Effector CD4-positive, alpha-beta T cell (primary cell): ENCODE measurements at places on chromosomes 5 and 9.

GRCh38 chr9:38160613-38161215 lies 91.7 kb upstream of the SHB start:
- peak; percentile 45 for DNase-seq

DNA sequence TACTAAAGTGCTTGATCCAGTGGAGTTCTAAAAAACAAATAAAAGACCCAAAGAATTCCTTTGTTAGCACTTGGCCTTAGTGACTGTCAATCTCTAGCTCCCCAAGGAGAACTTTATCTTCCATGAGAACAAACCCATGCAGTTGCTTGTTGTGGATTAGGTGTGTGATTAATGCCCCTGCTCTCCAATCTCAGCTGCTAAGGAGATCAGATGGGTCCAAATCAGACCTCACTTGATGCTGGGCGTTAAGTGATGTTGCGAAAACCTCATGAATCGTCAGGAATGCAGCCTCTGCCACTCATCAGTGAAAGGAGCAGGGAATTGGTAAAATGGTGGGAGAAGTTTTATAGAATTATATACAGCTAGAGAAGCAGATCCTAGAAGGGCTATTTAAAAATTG lies 133.7 kb downstream of the DMAC1 start:
- DNase-seq: no peak

GRCh38 chr9:69351227-69351626 lies 26.2 kb downstream of the ENTREP1 start:
- no peak for DNase-seq

GRCh38 chr5:163619951-163620350 lies 114.5 kb downstream of the MAT2B start:
- no peak for DNase-seq

DNA sequence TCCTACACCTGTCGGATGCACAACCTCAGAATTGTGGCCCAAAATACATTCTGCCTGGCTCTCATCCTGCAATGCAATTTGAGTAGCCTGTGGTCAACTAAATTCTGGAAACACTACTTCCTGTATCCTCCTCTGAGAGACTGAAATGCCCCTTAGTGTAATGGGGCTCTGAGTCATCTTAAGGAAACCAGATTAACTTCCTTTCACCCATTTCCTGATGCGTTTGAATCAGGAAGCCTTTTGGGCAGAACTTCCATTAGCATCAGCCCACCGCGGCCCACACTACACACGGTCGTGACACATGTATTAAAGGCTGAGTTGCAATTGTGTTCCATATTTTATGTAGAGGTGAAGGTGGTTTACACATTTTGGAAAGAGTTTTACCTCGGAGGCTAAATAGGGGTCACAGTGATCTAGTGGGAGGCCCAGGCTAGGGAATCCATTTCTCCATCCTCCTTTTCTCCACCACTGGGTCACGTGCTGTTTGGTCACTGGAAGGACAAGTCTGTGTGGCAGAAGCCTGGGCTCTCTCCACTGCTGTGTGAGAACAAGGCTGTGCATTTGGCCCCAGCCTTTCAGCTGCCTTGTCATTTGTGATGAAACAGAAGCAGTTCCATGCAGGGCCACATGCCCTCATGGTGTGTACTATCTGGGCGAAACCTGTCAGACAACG lies 55.9 kb downstream of the DAP start:
- DNase-seq: no peak
